ENCODE measurements at places on chromosomes 4 and X.

DNA sequence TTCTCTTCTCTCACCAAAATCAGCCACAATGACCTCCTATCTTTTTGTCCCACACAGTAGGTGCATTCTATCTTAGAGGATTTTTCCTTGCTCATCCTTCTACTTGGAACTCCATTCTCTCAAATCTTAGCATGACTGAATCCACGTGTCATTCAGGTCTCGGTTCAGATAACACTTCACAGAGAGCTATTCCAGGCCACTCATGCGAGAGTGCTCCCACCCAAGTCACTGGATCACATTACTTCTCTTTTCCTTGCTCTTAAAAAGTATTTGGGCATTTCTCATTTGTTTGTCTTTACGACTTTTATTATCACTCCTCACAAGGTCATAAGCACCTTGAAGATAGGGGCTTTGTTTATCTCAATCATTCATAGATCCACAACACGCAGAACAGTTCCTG lies 647.5 kb upstream of the TENM3 start:
- no peak for DNase-seq

- no peak for DNase-seq
Observed at GRCh38 chr4:103415801-103416200, 217.7 kb upstream of the CENPE start.

DNA sequence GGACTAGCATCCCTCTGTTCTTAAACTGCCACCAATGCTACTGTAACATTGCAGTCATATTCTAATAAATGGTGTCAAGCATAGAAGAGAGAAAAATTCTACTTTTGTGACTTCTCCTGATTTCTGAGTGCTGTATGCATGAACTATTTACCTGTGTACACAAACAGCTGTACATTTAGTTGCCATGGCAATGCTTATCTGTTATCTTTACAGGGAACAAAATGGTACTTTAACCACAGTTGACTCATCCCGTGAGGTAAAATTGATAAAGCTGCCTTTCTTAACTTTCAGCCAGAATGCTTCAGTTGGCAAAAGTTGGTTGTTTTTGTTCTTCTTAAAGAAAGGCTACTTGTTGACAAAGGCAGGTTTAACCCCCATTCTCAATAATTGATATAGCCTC lies 587.5 kb upstream of the MAGEB2 start:
- DNase-seq = no peak

DNA sequence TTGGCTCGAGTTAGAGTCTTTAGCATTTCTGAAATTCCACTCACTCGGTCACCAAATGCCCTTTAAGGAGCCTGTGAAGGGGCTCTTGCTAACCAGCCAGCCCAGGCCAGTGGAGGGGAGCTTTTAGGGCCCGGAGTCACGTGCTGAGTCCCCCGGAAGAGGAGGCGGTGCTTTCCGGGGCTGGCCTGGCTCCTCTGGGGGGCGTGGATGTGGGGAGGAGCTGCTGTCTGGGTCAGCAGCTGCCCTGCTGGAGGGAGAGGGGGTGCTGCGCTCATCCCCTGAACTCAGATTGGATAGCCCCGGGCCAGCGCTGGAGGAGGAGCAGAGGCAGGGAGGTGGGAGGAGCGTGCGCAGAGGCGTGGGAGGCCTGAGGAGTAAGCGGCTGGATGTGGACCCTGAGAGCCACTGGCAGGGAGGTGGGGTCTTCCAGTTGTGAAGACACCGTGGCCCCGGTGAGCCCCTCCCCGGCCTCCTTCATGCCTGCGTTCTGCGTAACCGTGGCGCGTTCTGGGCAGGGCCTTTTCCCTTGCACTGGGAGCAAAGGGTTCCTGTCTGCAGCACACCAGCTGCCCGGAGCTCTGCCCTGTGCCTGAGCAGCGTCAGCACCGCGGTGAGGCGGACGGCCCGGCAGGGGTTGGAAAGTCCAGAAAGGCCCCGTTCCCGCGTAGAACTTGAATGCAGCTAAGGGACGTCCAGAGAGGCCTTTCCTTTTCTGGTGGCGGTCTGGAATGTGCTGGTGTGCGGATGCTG lies 19.7 kb downstream of the MAEA start:
- DNase-seq = no peak

- DNase-seq = no peak
Observed at GRCh38 chr4:153649572-153649991, 34.5 kb upstream of the TLR2 start.

DNA sequence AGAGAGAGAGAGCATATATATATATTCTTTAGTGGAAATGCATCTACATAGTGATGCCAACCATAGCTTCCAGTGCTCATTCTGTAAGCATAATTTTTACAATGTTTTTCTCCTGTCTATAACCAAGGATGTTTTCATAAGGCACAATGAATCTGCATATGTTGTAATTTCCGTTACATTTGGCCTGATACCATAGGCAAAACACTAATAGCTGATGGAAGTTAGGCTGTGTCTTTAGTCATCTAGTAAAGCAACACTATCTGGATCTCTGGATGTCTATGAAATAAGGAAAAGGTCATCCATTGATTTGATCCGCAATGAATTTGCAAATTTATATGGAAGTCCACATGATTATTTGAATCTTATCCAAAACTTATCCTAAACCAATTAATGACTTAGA lies 8.1 kb downstream of the PCDH7 start:
- no peak for DNase-seq

GRCh38 chrX:17706676-17707075 lies 30.6 kb upstream of the SCML1 start:
- DNase-seq = peak; percentile 40

- DNase-seq = peak; percentile 74
Observed at GRCh38 chr4:15479089-15479912, 9.6 kb downstream of the CC2D2A start.

DNA sequence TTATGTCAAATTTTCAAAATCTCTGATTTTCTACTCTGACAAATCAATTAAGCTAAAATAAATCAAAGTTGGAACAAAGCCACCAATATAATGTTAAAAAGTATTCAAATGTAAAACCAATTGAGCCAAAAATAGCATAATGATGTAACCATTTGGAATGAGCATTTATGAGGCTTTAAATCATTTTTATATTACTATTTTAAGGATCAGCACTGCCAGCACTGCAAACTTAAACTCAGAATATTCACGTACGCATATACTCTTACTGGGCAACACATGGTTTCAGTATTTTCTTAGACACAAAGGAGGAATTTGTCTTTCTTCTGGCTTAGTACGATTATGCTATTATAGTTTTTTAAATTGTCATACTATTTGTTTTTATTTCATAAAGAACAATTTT lies 52.2 kb downstream of the AFAP1 start:
- no peak for DNase-seq

- DNase-seq = no peak
Observed at GRCh38 chr4:111649308-111649707, 495.9 kb upstream of the FAM241A start.

GRCh38 chrX:23840674-23841073 lies 57.7 kb downstream of the SAT1 start:
- DNase-seq = no peak

DNA sequence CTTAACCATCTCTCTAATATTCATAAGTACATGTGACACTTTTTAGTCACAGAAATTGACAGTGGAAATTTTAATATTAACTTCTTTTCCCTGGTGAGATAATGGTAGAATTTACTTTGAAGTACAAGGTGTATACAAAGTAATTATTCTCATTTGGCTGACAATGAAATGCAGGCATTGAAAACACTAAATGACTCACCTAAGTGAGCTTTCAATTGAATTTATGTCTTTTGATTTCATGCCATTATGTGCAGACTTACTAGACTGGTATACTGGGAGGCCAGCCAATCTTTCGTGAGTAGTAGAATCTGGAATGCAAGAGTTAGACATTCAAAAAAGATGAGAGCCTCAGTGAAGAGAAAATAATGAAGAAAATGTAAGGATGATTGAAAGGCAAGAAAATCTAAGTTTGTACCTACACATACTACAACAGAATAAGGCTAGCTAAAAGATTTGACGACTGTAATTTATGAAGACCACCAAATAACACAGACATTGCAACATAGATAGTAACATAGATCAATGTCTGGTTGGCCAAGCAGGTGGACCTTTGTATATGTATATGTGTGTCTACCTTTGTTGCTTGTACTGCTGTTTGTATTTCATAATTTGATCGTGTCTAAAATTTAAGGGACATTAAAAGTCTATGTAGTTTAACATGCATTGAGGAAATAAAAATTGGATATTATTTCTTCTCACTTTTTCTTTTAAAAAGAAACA lies 459.7 kb downstream of the IL15 start:
- DNase-seq = peak; percentile 91

Measured in HS-5 (cell line).